Endodermal cell (in vitro differentiated cells): ENCODE measurements at places on chromosomes 7 and 10. TPM values are rescaled to one million over a fixed set of nuclear protein-coding genes. Genes with fewer than 3 reads are reported as not detected.

DNA sequence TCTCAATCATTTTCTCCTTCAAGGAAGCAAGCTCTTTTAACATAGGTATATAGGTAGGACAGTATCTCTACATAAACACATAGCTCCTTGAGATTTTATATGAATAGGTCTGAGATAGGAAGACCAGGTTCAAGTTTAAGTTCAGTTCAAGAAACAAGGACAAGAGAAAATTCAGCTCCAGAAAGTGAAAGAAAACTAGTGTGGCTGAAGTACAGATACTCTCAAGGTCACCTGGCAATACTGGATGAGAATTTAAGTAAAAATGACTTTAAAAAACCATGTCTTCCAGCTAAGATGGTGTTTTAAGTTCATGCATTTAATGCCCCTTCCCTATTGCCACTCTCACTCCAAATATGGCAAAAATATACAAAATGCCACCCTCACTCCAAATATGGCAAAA is 91.3 kb downstream of the OSBPL3 start:
- H3K4me3 ChIP-seq, result no peak overlapping the region
- peaks cover 3% of the 10 kb centered on the region for H3K4me1 ChIP-seq
- no peak overlapping the region for H3K27ac ChIP-seq
- no peaks in the 10 kb centered on the region for H3K27me3 ChIP-seq
- no peaks in the 10 kb centered on the region for H3K36me3 ChIP-seq

DNA sequence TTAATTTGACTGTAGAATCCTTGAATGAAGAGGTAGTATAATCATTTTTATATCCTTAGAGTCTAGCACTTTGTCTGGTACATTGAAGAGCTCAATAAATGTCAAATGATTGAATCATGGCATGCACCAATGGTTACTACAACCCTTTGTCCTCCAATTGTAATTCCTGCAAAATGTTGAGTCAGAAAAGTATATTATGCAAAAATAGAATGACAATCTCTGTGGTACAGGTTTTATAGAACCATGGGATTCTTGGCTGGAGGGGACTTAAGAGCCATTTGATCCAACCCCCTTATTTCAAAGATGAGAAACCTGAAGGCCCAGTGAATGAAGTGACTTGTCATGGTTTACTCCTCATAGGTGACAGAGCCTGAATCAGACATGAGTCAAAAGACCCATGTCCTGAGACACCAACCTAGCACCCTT is 30.9 kb upstream of the SMKR1 start:
- H3K4me1 ChIP-seq, result no peaks in the 10 kb centered on the region
- no peaks in the 10 kb centered on the region for H3K27me3 ChIP-seq
- H3K27ac ChIP-seq, result no peak overlapping the region

DNA sequence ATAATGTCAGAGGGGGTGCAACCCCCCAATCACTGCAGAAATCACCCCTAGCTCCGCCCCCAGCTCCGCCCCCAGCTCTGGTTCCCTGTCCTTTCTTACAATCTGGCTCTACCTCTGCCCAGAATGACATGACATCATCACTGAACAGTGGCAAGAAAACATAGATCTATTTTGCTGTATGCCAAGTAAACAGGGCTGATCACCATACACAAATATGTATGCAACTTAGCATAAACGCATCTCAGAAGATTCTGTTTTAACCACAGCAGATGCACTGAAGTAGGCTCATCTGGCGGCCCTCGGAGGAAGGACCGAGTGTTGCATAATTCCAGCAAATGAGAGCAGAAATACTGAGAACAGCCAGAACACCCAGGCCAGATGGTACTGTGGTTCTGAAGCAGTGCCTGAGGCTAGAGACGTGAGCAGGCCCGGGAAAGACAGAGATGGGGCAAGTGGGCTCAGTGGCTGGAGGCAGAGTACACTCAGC is 293.3 kb upstream of the KLF14 start:
- DNase-seq, result peak; percentile 35
- H3K4me1 ChIP-seq, result no peaks in the 10 kb centered on the region
- H3K27ac ChIP-seq, result no peak overlapping the region
- no peaks in the 10 kb centered on the region for H3K27me3 ChIP-seq
- no peaks in the 10 kb centered on the region for H3K36me3 ChIP-seq

GRCh38 chr10:4633186-4633585 is 192.8 kb upstream of the AKR1E2 start:
- H3K27me3 ChIP-seq, result no peaks in the 10 kb centered on the region
- no peak for DNase-seq
- H3K4me3 ChIP-seq, result no peak overlapping the region
- no peaks in the 10 kb centered on the region for H3K36me3 ChIP-seq
- no peak overlapping the region for H3K27ac ChIP-seq

- H3K27ac ChIP-seq, result no peak overlapping the region
- no peak for DNase-seq
- no peaks in the 10 kb centered on the region for H3K4me1 ChIP-seq
Measured at GRCh38 chr7:4655311-4655710, 26.8 kb upstream of the FOXK1 start.

- no peaks in the 10 kb centered on the region for H3K27me3 ChIP-seq
- no peak for DNase-seq
- no peak overlapping the region for H3K27ac ChIP-seq
- no peaks in the 10 kb centered on the region for H3K36me3 ChIP-seq
- no peaks in the 10 kb centered on the region for H3K4me1 ChIP-seq
- H3K4me3 ChIP-seq, result no peak overlapping the region
Measured at GRCh38 chr7:110541962-110542361, 549.0 kb upstream of the LRRN3 start.

DNA sequence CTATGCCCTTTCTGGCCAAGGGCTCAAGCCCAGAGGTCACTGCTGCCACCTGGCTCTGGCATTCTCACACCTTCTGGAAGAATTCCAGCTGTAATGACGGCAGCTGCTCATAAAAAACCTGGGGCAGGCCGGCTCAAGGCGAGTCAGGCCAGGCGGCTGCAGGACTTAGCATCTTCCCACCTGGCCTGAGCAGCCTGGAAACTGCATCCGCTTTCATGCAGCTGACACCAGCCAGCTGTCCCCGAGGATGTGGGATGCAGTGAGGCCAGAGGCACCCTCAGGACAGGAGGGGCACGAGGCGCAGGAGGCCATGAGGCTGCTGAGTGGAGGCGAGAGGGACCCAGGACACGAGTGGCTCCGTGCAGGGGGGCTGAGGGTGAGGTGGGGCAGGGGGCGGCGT is 47.5 kb upstream of the ADGRA1 start:
- H3K27ac ChIP-seq, result peak overlapping the region; percentile 38
- no peaks in the 10 kb centered on the region for H3K27me3 ChIP-seq
- H3K4me1 ChIP-seq, result peaks cover 10% of the 10 kb centered on the region
- no peak overlapping the region for H3K4me3 ChIP-seq

DNA sequence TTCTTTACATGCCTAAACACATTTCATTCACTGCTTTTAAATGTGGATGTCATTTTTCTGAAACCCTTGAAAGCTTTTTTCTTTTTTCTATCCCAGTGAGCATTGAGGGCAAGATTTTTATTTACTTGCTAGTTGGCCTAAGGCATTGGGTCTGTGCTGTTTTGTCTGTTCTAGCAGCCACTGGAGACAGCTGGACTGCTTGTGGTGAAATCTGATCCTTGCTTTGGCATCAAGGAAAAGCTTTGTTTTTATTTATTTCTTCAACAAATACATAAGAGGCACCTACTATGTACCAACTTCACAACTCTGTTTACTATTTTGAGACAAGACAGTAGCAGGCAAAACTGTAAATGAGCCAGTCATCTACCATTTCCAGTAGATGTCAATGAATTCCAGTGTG is 28.4 kb upstream of the PDLIM1 start:
- H3K36me3 ChIP-seq, result no peaks in the 10 kb centered on the region
- peaks cover 12% of the 10 kb centered on the region for H3K4me1 ChIP-seq
- H3K4me3 ChIP-seq, result no peak overlapping the region
- no peak for DNase-seq
- H3K27me3 ChIP-seq, result no peaks in the 10 kb centered on the region

DNA sequence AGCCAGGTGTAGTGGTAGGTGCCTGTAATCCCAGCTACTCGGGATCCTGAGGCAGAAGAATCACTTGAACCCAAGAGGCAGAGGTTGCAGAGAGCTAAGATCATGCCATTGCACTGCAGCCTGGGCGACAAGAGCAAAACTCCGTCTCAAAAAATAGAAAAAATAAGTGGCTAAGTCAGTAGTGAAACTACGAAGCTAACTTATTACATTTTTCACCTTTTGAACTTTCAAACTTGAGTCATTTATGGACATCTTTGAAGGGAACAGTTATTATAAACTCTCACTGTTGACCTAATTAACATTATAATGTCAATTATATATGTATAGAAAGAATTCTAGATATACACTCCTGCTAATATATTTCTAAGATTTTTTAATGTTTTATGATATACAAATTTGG is 541.5 kb upstream of the C7orf33 start:
- no peaks in the 10 kb centered on the region for H3K4me1 ChIP-seq
- no peaks in the 10 kb centered on the region for H3K36me3 ChIP-seq
- H3K4me3 ChIP-seq, result no peak overlapping the region

DNA sequence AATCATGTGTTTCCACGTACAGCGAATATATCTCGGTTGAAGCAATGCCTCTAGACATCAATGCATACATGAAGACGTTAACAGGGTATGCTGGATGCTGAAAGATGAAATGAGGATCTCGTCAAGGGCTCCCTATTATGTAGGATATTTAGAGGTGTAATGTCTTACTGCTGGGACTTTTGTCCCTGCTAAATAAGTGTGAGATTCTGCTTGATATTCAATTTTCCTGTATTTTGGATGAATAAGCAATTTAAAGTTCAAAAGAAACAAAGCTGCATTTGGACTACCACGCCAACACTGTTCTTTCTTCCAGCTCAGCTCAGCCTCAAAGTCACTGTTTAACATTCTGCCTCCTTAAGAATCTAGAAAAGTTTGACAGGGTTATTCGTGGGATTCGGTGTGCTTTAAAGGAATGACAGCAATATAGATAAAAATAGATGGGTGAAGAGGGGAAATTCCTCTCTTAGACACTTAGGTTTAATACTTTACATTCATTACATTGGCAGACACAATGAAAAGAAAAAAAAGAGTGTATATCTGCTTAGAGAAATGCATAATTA is 110.1 kb upstream of the RHEB start:
- no peak overlapping the region for H3K27ac ChIP-seq
- H3K36me3 ChIP-seq, result no peaks in the 10 kb centered on the region
- H3K4me3 ChIP-seq, result peak overlapping the region; percentile 86
- no peak for DNase-seq
- H3K27me3 ChIP-seq, result peaks cover 12% of the 10 kb centered on the region

DNA sequence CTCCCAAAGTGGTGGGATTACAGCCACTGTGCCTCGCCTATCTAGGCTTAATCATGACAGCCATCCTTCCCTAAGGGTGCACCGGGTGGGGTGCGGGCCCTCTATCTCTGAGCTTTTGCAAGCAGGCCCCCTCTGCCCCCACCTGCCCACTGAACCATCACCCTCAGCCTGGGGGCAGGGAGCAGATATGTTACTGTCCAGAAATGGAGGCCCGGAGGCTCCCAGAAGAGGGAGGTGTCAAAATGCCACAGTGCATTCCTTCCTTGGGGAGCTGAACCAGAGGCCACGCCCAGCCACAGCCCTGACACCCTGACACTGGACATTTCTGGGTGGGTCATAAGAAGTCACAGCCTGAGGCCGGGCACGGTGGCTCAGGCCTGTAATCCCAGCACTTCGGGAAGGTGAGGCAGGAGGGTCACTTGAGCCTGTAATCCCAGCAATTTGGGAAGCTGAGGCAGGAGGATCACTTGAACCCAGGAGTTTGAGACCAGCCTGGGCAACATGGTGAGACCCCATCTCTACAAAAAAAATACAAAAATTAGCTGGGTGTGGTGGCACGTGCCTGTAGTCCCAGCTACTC is 129.8 kb upstream of the TNRC18 start:
- no peak overlapping the region for H3K4me3 ChIP-seq
- H3K4me1 ChIP-seq, result no peaks in the 10 kb centered on the region
- H3K27ac ChIP-seq, result no peak overlapping the region
- no peaks in the 10 kb centered on the region for H3K36me3 ChIP-seq

DNA sequence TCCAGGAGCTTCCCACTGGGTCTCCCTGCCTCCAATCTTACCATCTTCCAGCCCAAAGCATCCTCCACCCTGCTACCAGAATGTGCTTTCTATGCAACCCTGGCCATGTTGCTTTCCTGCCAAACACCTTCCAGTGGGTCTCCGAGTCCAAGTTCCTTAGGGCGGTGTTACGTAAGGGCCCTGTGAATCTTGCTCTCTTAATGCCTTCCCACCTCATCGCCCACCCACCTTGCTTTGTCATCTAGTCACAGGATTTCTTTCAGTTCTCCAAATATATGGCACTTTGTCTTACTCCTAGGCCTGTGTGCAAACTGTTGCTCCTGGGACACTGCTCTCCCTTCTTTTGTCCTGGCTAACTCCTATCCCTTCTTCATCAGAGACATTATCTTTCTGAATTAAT is 344.5 kb downstream of the RPS24 start:
- H3K4me3 ChIP-seq, result no peak overlapping the region
- DNase-seq, result no peak
- no peak overlapping the region for H3K27ac ChIP-seq
- no peaks in the 10 kb centered on the region for H3K36me3 ChIP-seq

DNA sequence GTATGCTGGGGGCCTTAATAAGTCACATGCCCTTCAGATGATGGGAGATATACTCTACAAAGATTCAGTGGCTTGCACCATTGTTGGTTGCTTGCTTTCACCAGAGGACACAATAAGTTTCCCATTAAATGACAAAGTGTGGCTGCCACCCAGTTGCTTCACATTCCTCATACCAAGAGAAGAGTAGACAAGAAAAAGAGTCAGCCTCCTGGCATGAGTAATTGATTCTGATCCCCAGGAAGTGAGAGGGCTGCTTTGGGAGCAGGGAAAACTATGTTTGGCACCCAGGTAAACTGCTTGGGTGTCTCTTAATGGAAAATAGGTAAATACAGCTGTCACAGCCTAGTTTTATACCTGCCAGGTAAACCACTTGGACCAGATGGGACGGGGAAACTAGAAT is 66.7 kb upstream of the IL6 start:
- H3K4me3 ChIP-seq, result no peak overlapping the region

- no peak for DNase-seq
- no peaks in the 10 kb centered on the region for H3K36me3 ChIP-seq
- H3K27ac ChIP-seq, result no peak overlapping the region
- peaks cover 3% of the 10 kb centered on the region for H3K4me1 ChIP-seq
Measured at GRCh38 chr7:110400411-110400810, 690.5 kb upstream of the LRRN3 start.

GRCh38 chr10:3427347-3427746 is 254.8 kb upstream of the PITRM1 start:
- no peaks in the 10 kb centered on the region for H3K36me3 ChIP-seq
- H3K27ac ChIP-seq, result no peak overlapping the region
- H3K27me3 ChIP-seq, result no peaks in the 10 kb centered on the region
- H3K4me1 ChIP-seq, result no peaks in the 10 kb centered on the region

DNA sequence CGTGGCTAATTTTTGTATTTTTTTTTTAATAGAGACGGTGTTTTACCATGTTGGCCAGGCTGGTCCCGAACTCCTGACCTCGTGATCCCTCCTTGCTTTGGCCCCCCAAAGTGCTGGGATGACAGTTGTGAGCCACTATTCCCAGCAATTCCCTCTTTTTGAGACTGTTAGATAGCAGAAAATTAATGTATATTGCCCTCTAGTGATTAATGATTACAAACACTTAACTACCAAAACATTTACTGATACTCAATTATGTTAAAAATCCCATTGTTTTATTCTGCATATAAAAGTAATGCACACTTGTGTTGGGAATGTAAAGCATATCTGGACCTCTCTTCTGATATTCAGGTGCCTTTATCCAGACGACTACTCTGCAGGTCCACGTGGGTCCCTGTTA is 41.2 kb upstream of the COBL start:
- no peaks in the 10 kb centered on the region for H3K27me3 ChIP-seq
- no peak overlapping the region for H3K4me3 ChIP-seq
- H3K27ac ChIP-seq, result no peak overlapping the region

Gene BICC1
- total RNA-seq, result 0.23 to 0.34 TPM (median 0.27 TPM) in 3 replicates

Gene GNGT1
- total RNA-seq, result not detected in 3 replicates

Gene OR9A2
- total RNA-seq, result not detected in 2 replicates

Gene ELOVL3
- total RNA-seq, result 0.26 TPM in 1 of 3 replicates, not detected in the others

Gene SPDYE9
- total RNA-seq, result not detected in 3 replicates

Gene TAS2R5
- total RNA-seq, result 1.6 and 3.1 TPM in 2 replicates

Gene METTL27
- 18.2 to 24.2 TPM (median 22.2 TPM) in 3 replicates for total RNA-seq
